OCI-LY7 (cell line): ENCODE measurements at places on chromosomes 13 and 19.
A peak's percentile ranks its signal among the peaks of the same experiment; 100 is the strongest.

GRCh38 chr19:49570997-49571676, 9.2 kb downstream of the NOSIP start:
- DNase-seq: peak; percentile 42

GRCh38 chr13:23901365-23901764, 4.1 kb upstream of the C1QTNF9B start:
- no peak for DNase-seq

GRCh38 chr19:39546599-39546998, 6.6 kb upstream of the EID2 start:
- no peak for DNase-seq

DNA sequence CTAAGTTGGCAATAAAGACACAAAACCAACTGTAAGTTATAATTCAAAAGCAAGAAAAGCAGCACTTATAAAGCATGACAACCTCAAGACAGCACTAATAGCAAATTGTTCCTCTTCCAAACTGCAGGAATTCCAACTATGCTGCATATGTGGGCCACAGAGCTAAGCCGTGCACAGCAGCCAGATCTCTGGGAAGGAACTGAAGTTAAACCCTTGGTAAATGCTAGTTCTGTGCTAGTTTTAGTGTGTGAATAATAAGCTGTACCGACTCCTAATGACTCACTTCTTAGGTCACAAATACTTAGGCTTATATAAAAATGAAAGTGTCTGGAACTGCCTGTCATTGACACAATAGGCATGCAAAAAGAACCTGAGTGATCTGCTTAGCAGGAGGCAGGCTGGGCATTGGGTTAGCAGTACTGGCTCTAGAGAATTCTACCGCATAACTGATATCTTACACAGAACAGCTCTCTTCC, 21.2 kb upstream of the GTF3A start:
- no peak for DNase-seq

DNA sequence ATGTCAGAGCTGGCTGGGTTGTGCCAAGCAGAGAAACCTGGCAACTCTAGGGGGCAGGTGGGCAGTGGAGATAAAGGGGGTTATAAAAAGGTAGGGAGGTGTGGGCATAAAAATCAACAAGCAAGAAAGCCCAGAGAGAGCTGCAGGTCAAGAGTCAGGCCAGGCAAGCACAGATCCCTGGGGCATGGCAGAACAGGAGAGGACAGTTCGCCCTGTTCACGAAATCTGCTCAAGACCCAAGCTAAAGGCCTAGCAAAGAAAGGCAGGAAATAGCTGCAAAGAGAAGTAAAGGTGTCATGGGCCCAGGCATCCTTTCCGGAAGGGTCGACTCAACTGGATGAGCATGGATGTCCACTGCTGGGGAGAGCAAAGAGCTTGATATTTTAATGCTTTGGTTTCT, 3.4 kb downstream of the MBNL2 start:
- peak; percentile 37 for DNase-seq

DNA sequence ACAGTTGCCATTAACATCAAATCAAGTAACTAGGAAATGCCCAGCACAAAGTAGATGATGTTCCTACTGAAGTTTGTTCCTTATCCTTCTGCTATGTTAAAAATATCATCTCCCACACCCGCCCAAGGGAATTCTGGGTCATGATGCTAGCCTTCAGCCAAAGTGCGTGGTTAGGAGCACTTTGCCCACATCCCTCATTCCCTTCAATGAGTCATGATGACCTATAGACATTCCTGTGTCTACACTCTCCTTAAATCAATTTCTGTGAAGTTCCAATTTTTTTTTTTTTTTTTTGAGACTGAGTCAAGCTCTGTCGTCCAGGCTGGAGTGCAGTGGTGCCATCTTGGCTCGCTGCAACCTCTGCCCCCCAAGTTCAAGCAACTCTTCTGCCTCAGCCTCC, 17.0 kb downstream of the RXFP2 start:
- DNase-seq: no peak

- DNase-seq: no peak
Measured at GRCh38 chr13:91955546-91956355, 557.3 kb downstream of the GPC5 start.

DNA sequence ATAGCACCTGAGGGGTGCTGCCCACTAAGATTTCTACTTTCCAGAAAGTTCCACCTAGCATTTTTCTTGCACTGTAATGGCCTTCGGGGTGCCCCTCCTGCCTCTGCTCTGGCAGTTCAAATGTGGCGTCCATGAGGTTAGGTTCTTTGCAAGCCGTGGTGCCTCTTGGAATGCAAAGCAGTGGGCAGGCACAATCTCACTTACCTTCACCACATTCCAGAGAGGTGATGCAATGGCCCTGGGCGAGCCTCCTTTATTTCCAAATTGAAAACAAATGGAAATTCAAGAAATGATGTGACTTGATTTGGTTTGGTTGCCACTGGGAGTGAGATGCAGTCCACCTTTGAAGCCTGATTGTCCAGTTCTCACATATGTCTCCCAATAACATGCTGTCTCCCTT, 46.9 kb downstream of the FGF9 start:
- no peak for DNase-seq

- DNase-seq: peak; percentile 45
Measured at GRCh38 chr19:771332-771785, 20.4 kb downstream of the MISP start.

GRCh38 chr13:97346097-97346496, 87.9 kb upstream of the RAP2A start:
- no peak for DNase-seq

DNA sequence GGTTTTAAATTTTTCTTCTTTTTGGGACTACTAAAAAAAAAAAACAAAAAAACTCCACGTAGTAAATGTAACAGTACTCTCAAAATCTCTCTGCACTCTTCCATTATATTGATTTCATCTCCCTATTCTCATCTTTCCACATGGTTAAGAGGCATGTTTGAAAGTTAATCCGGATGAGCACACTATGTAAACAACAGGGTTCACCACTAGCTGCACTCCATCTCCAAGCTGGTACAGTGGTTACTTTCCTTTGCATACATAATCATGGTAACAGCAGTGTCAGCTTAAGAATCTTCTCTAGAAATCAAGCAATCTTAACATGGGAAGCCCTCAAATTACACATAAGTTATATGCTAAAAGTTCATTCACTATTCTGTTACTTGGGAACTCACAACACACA, 92.6 kb downstream of the MIPEP start:
- no peak for DNase-seq

DNA sequence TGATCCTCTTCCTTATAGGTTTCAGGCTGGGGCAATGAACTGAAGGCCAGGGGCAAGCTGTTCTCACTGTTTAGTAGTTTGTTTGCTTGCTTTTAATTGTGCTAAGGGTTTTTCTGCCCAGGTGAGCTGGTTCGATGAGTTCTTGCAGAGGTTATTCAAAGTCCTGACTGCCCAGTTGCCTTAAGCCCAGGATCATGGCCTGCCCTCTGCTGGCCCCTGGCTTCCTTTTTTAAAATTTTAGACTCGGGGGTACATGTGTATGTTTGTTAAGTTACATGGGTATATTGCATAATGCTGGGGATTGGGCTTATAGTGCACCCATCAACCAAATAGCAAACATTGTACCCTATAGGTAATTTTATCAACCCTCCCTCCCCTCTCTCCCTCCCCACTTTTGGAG, 65.7 kb downstream of the ZNF536 start:
- DNase-seq: no peak

GRCh38 chr19:35038623-35039512, 2.7 kb upstream of the HPN start:
- DNase-seq: no peak

GRCh38 chr19:49712397-49712859, 21.5 kb downstream of the CPT1C start:
- peak; percentile 31 for DNase-seq

DNA sequence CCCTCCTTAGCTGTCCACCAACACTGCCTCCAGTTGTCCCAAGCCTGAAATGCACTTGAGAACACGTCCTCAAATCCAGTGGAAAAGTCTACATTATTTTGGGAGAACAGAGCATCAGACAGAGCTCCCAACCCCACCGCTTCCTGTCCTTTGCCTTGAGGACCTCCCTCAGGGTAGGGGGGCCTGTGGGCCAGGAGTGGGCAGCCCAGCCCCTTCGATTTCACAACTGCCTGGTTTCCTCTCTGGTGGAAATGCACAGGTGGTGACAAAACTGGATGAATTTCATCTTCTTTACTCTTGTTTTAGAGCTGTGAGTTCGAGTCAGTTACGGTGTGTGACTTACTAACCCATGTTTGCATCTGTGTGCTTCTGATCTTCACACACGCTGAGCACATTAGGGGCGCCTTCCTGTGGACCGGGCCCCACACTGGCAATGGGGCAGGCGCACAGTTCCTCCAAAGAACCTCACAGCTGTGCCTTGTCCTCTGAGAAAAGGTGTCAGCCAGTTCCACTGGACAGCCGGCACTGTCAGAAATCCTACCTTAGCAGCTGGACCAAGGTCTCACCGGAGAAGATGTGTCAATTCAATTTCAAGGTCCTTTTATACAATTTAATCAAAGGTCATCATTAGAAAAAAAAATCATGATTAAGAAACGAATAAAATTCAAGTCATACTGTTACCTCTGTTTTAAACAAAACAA, 80.2 kb downstream of the IRS2 start:
- DNase-seq: no peak

- no peak for DNase-seq
Measured at GRCh38 chr13:101846701-101847100, 394.2 kb downstream of the ITGBL1 start.

DNA sequence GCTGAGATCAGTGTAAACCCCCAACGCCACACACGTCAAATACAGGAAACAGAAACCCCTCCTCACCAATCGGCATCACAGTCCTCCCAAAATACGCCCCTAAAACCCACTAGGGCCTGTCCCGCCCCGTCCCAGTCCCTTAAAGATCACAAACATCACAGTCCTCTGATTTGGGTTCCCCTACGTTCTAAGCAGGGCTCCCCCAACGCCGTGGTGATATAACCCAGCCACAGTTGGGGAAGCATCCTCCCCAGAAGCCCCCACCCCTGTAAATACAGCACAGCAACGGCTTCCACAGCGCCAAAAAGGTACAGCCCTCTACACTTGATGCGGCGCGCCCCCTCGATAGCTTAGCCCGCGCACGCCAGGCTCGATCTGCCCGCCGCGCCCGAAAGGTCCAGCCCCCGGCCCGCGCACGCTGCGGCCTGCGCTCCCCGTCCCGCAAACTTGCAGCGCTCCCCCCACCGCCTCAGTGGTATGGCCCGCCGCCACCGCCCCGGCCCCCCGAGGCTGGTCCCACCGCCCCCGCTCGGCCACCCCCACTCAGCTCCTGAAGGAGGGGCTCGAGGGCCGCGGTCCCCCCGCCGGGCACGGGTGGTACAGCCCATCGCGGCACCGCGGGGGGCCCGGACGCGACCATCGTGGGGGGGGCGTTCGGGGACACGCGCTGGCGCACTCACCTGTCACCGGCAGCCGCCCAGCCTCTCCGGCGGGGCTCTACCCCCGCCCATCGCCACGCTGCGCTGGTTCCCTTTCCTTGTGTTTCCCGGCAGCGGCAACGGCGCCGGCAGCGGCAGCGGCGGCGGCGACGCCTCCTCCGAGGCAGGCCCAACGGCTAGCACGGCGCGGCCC, at the start of gene AKT2:
AKT2 (minus strand) TSS at position 845 of the 852 bp plus-strand sequence. CDS start 20,078 bp downstream, outside the sequence.
- DNase-seq: peak; percentile 92

DNA sequence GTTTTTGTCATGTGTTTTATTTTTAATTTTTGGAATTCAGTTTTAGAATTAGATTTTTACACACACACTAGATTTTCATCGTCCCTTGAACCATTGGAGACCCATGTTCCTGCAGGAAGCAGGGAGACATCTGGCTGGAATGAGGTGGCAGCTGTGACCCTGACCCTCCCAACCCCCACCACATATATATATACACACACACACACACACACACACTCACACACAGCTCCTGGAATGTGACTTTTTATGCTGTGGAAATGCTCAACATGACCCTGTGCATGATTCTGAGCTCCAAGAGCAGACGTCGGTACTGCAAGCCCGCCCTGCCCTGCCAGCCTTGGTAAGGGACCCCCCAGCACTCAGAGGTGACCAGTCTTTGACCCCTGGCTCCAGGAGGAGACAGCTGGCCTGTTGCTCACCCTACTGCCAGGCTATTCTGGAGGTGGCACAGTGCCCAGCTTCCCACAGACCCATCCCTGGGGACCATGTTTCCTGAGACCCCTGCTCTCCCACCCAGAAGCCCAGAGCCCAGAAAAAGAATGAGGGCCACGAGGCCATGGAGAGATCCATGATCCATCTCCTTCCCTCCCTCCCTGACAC, 103.2 kb upstream of the VSTM2B start:
- no peak for DNase-seq

- peak; percentile 58 for DNase-seq
Measured at GRCh38 chr13:50080911-50081678, 65.9 kb downstream of the KCNRG start.

DNA sequence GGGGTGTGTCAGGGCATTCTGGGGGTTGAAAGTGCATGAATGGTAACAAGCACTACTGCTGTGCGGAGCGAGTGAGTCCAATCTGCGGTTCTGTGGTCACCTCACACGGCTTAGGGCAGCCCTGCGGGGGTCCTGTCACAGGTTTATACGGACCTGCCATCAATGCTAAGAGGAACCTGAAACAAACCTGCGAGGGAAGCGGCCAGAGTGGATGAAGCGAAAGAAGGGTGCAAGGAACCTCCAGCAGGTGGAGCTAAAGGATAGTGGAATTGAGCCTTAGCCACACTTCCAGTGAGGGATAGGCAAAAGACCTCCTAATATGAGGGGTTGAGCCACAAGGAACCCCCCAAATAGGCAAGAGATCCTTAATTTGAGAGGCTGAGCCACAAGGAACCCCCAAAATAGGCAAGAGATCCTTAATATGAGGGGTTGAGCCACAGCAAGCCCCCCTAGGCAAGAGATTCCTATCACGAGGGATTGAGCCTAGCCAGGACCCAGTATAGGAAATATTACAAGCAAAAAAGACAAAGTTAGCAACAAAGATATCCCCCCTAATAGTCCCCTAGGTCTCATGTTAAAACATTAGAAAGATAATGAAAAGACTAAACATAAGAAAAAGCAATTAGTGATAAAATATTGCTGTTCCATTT, 6.3 kb upstream of the ZNF69 start:
- peak; percentile 72 for DNase-seq

DNA sequence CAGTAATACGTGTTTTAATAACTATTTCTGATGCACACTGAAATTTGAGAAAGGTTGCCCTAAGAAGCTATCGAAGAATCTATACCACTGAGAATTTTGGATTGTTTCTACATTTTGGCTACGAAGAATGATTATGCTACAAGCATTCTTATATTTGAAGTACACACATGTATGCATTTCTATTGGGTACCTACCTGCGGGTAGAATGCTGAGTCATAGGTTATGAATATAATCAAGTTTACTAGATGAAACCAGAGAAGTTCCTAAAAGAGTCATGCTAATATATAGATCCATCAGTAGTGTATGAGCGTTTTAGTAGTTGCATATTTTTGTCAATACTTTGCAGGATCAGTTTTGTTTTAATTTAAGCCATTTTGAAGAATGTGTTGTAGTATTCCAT, 62.0 kb upstream of the PCDH20 start:
- no peak for DNase-seq

GRCh38 chr19:47240996-47241918, 10.3 kb upstream of the BBC3 start:
- peak; percentile 74 for DNase-seq

- no peak for DNase-seq
Measured at GRCh38 chr13:37313372-37313771, 207.9 kb upstream of the CSNK1A1L start.
